ENCODE measurements at places on chromosomes 7 and 10. TPM values are rescaled to one million over a fixed set of nuclear protein-coding genes. Genes with fewer than 3 reads are reported as not detected.

DNA sequence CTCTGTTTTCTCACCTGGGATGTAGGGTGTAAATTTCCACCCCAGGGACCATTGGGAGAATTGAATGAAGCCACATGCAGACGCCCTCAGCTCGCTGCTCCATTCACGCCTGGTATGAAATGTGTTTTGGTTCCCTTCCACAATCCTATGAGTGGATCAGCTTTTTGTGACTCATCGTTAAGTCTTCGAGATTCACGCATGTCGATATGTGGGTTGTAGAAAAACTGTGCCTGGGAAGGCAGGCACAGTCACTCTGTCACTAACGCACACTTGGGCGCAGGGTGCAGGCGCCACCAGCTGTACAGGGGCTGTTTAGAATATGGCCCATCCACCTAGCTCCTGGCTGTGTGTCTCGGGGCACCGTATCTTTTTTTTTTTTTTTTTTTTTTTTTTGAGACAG, 64.2 kb upstream of the SH2B2 start:
- DNase-seq = no peak

DNA sequence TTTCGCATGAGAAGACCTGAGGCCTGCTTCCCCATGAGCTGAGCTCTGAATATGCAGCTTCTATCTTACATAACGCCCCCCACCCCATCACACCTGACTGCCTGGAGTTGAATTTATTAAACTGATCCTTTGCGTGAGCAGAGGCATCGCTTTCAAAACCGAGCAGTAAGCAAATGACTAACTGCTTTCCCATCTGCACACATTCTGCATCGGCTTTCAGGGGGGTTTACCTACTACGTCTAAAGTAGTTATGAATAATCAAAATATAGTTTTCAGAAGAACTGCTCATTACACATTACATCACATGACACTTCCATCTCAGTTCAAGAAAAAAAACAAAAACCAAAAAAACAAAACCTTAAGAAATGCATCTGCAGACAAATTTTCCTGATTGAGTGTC, 54.7 kb upstream of the EGR2 start:
- DNase-seq = no peak

The MYH16 gene
- total RNA-seq = not detected

DNA sequence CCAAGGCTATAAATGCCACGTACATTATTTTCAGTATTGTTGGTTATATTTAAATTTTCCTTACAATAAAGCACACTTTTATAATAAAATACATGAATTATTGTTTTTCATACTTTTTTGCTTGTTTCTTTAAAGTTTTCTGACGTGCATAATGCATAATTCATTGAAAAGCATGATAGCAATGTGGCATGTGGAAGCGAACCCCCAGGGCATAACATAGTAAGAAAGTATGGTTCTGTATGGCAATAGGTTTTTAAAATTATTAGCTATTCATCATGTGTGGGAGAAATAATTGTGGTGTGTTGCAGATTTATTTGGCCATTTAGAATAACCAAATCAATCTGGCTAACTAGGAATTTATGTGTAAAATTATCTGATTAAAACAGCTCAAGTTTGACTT, 7.4 kb upstream of the HBP1 start:
- DNase-seq = no peak

DNA sequence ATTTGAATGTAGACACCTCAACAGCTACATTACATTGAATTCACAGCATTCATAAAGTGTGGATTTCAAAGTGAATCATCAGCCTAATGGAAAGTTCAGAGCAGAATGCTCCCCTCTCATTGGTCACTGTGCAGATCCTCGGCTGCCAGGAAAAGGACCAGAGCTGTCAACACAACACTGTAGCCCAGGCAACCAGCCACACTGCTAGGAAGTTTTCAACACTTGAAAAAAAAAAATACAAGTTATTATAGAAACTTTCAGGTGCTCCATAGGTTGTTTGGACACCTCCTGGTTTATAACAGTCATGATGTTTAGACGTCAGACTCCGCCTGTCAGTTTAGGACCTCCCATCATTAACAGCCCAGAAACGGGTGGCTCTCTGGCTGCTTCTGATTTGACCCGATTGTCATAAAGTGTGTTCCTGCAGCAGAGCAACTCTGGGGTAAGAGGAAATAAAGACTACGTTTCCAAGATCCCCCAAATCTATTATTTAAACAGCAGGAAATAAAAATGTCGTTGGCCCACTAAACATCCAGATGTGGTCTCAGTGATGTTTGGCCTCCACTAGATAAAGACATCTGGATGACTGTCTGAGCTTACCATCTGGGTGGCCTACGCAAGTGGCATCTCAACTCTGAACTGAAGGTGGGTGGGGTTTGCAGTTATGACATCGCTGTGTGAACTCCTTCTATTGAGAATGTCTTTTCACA, 117.4 kb downstream of the CABCOCO1 start:
- DNase-seq = no peak

DNA sequence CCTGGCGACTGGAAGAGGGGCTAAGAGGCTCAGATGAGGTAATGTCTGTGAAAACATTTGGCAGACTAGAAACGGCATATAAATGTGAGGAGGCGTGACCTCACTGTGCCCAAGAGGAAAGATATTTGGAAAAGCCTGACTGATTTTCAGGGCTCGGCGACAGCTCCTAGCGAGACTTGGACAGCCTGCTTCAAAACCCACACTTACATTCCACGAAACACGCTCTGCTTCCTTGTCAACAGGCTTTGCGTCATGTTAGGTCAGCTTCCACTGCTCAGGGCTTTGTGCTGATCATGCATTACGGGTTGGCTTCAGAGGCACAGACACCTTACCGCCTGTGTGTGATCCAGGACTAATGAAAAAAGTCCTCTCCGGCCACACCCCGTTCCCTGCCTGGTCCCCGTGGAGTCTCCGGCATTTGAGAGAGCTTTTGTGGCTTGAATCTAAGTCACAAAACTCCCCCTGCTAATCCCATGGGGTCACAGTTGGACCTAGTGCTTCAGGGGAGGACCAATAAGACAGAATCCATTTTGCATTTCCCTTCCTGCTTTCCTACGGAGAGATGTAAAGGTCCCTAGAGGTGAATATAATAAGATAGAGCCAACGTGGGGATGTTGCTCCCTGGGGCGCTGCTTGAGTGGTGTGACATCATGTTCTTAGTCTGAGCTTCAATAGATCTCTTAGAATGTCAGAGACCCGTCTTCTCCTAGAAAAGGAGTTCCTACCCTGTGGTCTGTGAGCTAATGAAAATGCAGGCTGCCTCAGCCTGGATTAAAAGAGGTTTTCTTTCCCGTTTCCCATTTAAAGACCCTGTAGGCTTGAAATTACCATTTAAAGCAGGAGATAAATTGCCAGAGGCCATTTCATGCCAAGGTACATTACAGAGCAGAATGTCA, 25.5 kb downstream of the FGFBP3 start:
- peak; percentile 61 for DNase-seq

The SYNPO2L gene
- total RNA-seq = not detected

GRCh38 chr7:104990983-104991382, 23.0 kb upstream of the KMT2E start:
- DNase-seq = no peak

DNA sequence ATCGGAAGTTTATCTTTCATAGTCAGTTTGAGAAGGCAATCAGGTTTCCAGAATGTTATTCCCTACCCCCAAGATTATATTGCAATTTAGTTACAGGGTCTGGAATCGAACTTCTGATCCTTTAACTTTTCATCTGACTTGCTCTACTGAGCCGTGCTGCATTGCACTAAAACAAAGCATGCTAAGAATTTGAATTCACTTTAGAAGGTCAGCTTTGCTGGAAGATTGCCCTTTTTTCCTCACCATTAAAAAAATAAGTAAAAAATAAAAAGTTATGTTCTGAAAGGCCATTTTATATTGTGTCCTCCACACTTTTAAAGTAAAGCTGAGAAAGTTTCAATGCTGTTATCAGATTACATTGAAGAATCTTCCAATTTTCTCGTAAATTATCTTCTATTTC, 388.8 kb upstream of the PHF14 start:
- no peak for DNase-seq

DNA sequence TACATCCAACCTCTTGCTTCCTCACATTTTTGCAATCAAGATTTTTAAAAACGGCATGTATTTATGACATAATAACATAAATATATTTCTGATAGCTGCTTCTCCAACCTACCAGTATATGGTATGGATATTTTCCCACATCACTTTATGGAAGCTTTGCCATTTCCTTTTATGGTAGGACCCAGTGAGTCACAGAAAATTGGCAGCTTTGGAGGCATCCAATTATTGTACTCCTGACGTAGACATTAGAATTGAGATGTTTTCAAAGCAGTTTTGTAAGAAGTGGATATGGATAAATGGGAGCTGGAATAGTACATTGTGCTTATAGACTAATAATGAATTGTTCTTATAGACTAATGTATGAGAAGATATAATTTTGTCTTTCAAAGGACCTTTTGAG, 23.8 kb upstream of the BICC1 start:
- no peak for DNase-seq

DNA sequence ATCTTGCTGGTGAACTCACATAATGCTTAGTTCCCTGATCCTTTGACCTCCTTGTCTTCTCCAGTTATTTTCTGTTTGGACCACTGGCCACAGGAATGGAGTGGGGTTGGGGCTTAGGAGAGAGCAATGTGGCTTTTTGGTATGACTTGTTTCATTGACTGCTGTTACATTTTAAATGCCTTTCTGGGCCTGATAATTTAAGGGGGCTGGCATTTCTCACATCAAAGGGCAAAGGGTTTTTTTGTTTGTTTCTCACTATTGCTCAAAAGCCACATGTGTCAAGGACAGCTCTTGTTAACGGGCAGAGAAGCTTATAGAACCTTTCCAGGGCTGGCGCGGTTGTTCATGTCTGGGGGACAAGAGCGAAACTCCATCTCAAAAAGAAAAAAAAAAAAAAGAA, 161.2 kb upstream of the TNRC18 start:
- DNase-seq = no peak

DNA sequence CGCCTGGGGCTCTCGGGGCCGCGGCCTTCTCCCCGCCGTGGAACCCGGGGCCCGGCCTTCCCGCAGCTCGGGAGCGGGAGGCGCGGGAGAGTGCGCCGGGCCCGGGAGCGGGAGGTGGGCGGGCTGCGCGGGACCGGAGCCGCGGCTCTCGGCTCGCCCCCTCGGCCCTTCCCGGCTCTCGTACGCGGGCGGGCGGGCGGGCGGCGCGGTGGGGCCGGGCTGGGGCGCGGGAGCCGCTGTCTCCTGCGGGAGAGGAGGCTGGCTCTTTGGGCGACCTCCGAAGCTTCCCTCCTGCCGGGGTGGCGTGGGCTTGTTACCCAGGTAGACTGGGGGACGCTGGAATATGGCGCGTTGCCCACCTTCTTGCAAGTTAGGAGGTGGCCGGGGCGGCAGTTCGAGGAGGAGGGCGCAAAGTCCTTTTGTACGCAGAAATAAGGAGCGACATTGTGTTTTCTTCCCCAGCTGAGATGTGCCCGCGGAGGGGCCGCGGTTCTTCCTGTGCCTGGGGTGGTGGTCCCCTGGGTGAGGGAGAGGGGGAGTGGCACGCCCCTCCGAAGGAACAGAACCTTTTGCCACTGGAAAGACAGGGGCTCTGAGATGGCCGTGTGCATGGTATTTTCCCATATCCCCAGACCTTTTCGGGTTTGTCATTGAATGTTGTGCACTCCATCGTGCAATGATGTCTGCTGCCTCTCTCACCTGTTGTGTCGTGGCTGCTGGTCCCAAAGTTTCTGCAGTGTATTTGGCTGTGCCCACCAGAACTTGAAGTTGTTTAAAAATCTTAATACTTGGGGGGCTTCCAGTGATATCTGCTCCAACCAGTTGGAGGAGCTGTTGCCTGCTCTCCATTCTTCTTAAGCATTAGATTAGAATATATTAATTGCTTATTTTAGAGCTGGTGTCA, 844 bp downstream of the NRF1 start:
- DNase-seq = no peak

DNA sequence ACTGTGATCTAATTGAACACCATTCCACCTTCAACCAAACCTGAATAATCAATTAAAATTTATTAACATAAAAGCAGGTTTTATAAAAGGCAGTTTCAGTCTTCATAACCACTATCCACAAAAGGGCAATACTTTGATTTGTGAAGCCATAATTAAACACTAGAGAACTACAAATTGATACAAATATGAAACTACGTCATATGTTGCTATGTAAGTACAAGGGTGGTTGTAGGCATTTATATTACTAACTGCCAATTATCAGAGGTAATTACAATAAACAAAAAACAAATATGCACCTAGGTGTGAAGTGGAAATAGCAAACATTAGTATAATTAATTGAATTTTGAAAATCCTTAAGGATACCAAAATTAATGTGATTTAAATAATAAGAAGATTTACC, 368.5 kb upstream of the PCDH15 start:
- DNase-seq = no peak

The NME8 gene
- total RNA-seq = not detected

GRCh38 chr10:15931376-15931775, 71.1 kb upstream of the MINDY3 start:
- DNase-seq = no peak

DNA sequence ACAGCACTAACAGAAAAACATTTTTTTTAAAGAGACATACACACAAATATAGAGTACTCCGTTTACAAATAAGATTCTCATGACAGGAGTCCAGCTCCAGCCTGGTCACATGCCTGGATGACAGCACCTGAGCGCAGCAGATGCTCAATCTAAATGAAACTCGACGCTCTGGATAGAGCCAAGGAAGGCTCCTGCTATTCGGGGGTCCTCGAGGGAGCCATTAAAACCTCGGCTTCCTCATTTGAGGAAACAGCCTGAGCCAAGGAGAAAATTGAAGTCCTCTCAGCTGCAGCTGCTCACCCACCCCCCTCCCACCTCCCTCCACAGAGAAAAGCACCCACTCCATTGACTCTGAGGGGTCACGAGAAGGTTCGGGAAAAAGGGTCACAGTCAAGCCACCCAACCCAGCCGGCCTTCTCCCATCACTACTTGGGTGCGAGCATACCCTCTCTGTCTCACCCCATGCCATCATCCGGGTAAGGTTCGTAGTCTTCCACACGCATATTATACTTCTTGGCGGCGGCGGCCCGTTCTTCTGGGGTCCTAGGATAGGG, 673 bp downstream of the NDUFB8 start:
- no peak for DNase-seq

DNA sequence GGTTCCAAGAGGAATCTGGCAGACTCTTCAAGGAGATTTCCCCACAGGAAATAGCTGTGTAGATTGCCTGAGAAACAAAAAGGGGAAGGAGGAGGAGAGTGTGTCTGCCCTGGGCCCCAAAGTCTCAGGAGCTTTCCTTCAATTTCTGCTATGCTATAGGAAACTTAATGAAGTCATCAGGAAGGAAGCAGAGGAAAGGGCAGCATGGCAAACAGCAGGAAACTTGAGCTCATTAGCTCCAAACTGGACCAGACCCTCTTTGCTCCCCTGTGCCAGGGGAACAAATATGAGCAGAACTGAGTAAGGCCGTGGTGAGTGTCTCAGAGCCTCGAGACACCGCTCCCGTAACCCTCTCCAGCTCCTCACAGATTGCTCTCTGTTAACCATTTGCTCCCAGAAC, 4.8 kb upstream of the KCNIP2 start:
- no peak for DNase-seq

DNA sequence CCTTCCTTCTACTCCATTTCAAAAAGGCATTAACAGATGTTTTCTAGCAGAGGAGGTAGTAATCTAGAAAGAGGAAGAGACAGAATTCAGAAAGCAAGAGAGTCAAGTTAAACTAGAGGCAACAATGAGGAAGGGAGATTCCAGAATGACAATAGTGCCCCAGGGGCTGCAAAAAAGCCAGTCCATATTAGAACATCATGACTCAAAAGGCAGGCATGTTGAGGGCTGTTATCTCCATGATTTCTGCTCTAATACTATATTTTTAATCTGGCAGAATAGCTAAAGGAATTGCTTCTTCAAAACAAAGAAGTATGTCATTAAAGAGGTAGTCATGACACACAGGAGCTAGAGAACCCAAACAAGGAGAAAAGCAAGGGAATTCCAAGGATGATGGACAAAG, 599.6 kb downstream of the INHBA start:
- DNase-seq = no peak

The EBF3 gene
- 0.04 TPM for total RNA-seq

The PRPS1L1 gene
- not detected for total RNA-seq

The ANKRD7 gene
- total RNA-seq = not detected

Data from H9 (cell line).